ENCODE measurements at places on chromosomes 11 and 22.
A peak's percentile ranks its signal among the peaks of the same experiment; 100 is the strongest.

- peaks cover 39% of the 10 kb centered on the region for H3K27me3 ChIP-seq
- H3K4me3 ChIP-seq, result peak overlapping the region; percentile 74
- peak overlapping the region; percentile 63 for H3K27ac ChIP-seq
- no peaks in the 10 kb centered on the region for H3K36me3 ChIP-seq
- H3K4me1 ChIP-seq, result no peaks in the 10 kb centered on the region
These were observed 25.2 kb downstream of the FLRT1 start for GRCh38 chr11:64060861-64061444.

DNA sequence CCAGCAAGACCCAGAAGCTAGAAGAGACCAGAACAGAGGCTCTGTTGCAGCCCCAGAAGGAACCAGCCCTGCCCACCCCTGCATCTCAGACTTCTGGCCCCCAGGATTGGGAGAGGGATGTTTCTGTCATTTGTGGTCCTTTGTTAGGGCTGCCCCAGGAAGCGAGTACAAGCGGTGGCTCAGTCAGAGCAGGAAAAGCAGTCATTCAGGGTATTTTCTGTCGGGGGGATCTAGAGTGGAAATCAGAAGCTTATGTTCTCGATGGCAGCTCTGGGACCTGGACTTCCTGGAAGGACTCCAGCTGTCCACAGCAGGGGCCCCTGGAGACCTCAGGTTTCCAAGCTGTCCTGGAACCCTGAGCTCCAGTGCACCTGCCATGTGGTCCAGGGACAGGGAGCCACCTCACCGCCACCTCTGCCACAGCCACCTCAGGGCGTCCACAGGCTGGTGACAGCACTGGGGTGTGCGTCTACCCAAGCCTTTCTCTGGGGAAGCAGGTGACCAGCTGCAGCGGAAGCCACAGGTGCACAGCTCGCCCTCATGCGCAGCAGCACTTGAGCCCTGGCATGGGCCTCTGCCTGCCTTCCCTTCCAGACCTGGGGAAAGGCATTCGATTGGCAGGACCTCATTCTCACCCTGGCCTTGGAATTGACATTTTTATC lies 2.6 kb downstream of the KRTAP5-5 start:
- H3K27ac ChIP-seq, result no peak overlapping the region
- no peak overlapping the region for H3K4me3 ChIP-seq
- DNase-seq, result no peak
- H3K4me1 ChIP-seq, result no peaks in the 10 kb centered on the region
- peaks cover 25% of the 10 kb centered on the region for H3K27me3 ChIP-seq

GRCh38 chr11:27040302-27041115 lies at the start of gene BBOX1:
Gene BBOX1, plus strand, starts transcription at chr11:27040815. Its CDS starts 14,616 bp downstream, at chr11:27055431.
- H3K27me3 ChIP-seq, result no peaks in the 10 kb centered on the region
- H3K4me3 ChIP-seq, result no peak within 1 kb of the TSS
- no peak within 1 kb of the TSS for H3K27ac ChIP-seq

DNA sequence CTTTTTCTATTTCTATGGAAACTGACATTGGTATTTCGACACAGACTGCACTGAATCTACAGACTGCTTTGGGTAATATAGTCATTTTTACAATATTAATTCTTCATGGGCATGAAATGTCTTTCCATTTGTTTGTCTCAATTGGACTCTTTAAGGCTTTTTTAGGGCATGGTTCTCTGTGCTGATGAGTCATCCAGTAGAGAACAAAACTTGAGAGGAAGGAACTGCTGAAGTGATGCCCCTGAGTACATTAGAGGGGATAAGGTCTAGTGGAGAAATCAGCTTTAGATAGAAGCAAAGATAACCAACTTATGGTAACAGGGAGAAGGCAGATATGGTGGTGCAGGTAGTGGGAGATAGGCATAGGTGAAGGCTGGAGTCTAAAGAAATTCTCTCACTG lies 25.1 kb downstream of the TSG101 start:
- H3K27me3 ChIP-seq, result no peaks in the 10 kb centered on the region
- no peak overlapping the region for H3K4me3 ChIP-seq
- H3K36me3 ChIP-seq, result peaks cover 84% of the 10 kb centered on the region

GRCh38 chr11:124085997-124086846 lies 29.0 kb upstream of the VWA5A start:
- H3K4me1 ChIP-seq, result no peaks in the 10 kb centered on the region
- no peaks in the 10 kb centered on the region for H3K36me3 ChIP-seq
- DNase-seq, result peak; percentile 54
- no peaks in the 10 kb centered on the region for H3K27me3 ChIP-seq

- no peak overlapping the region for H3K4me3 ChIP-seq
- peaks cover 16% of the 10 kb centered on the region for H3K4me1 ChIP-seq
- DNase-seq, result no peak
- no peak overlapping the region for H3K27ac ChIP-seq
These were observed 12.4 kb upstream of the CCDC34 start for GRCh38 chr11:27375370-27375769.

DNA sequence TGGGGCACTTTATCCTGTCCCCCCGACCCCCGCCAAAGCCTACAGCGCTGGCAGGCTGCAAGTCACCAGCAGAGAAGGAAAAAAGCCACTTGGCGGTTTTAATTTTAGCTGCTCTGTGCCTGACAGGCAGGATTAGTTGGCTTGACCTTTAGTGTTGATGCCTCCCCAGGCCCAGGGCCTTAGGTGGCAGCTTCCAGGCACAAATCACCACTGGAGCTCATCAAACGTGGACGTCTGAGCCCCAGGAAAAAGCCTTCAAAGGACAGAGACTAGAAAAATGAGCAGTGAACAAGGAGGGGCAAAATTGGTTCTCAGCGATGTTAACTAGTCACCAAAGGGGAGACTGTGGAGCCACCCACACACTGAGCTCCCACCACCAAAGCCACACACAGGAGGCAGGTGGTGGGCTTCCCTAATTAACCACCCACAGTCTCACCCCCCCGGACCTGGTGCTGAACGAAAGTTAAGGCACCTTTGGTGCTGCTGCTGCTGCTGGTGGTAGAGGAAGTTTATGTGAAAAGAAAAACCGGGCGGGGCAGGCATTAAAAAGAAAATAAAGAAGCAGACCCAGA lies 4.4 kb upstream of the PYGM start:
- peak overlapping the region; percentile 77 for H3K27ac ChIP-seq
- no peak for DNase-seq

GRCh38 chr11:120128392-120129119 lies 9.4 kb downstream of the TRIM29 start:
- H3K27me3 ChIP-seq, result peaks cover 58% of the 10 kb centered on the region
- no peak for DNase-seq
- H3K36me3 ChIP-seq, result no peaks in the 10 kb centered on the region
- H3K4me3 ChIP-seq, result no peak overlapping the region
- H3K27ac ChIP-seq, result no peak overlapping the region

DNA sequence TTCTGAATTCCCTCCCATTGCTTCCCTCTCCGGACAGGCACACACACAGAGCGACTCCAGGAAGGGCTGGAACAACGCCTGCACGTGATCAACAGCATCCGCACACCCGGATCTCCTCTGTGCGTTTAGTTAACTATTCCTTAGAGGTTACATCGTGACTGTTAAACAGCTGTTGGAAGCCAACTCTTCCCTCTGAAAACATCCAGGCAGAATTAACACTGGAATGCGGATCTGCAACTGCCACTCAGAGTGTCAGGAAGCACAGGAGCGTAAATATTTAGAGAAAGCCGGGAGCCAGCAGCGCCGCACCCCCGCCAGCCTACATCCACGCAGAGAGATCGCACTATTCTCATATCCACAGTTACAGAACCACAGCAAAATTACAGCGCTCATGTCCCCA lies 46.2 kb downstream of the SHANK2 start:
- no peak for DNase-seq
- no peaks in the 10 kb centered on the region for H3K36me3 ChIP-seq
- H3K27me3 ChIP-seq, result no peaks in the 10 kb centered on the region
- H3K27ac ChIP-seq, result no peak overlapping the region
- H3K4me3 ChIP-seq, result no peak overlapping the region
- H3K4me1 ChIP-seq, result no peaks in the 10 kb centered on the region

DNA sequence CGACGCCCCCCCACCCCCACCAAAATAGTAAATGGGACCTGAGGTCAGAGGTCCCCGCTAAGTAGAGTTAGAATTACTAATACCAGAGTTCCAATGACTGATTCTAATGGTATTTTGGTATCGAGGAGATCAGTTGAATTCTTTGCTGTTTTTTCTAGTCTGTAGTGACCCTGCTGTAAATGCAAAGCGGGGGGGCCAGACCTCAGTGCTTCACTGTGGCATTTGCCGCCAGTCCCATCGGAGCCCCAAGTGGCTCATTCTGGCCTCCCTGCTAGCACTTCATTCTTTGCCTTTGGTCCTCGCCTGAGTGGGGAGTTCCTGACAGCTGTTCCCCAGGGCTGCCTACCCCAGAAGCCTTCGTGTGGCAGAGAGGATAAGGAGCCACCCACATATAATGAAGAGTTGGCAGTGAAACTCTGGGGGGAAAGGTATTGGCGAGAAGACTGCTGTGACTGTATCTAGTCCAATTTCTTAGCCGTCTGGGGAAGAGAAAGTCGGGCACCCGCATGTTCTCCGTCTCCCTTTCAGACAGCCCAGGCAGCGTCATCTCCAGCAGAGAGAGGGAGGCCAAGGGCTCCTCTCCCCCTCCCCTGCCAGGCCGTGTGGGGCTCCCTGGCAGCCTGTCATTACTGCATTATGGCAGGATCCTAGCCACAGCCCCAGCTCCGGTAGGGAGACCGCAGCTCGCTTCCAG lies 19.4 kb upstream of the CABP7 start:
- H3K27me3 ChIP-seq, result peaks cover 9% of the 10 kb centered on the region
- no peak overlapping the region for H3K4me3 ChIP-seq
- peaks cover 9% of the 10 kb centered on the region for H3K36me3 ChIP-seq
- DNase-seq, result no peak

GRCh38 chr11:114416441-114416961 lies 16.0 kb downstream of the RBM7 start:
- DNase-seq, result no peak
- no peaks in the 10 kb centered on the region for H3K4me1 ChIP-seq
- peaks cover 29% of the 10 kb centered on the region for H3K36me3 ChIP-seq
- no peaks in the 10 kb centered on the region for H3K27me3 ChIP-seq
- H3K4me3 ChIP-seq, result no peak overlapping the region

GRCh38 chr11:69292221-69292648 lies 1.7 kb upstream of the MYEOV start:
- H3K4me1 ChIP-seq, result peaks cover 3% of the 10 kb centered on the region
- H3K36me3 ChIP-seq, result no peaks in the 10 kb centered on the region
- no peaks in the 10 kb centered on the region for H3K27me3 ChIP-seq
- H3K27ac ChIP-seq, result no peak overlapping the region
- peak; percentile 89 for DNase-seq
- H3K4me3 ChIP-seq, result no peak overlapping the region

DNA sequence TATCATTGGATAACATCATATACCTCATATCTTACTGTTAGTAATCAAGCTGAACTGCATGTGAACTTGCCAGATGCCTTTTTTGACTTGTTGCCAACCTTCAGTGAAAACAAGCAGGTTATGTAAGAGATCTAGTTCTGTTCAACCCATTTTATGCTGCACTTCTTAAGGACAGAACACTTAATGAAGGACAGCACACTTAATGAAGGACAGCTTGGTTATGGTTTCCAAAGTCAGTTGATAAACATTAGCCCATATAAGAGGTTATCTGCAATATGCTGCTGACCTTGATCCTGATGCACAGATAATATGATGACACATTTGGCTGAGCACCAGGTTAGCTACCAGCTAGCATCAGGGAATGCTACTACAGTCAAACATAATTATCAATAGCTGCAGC lies 358.7 kb upstream of the PDGFD start:
- H3K4me1 ChIP-seq, result no peaks in the 10 kb centered on the region
- H3K27me3 ChIP-seq, result no peaks in the 10 kb centered on the region
- no peaks in the 10 kb centered on the region for H3K36me3 ChIP-seq

GRCh38 chr22:43205261-43205691 lies 18.3 kb upstream of the TTLL12 start:
- no peak overlapping the region for H3K4me3 ChIP-seq
- H3K36me3 ChIP-seq, result no peaks in the 10 kb centered on the region
- no peaks in the 10 kb centered on the region for H3K27me3 ChIP-seq
- no peak for DNase-seq
- no peak overlapping the region for H3K27ac ChIP-seq

GRCh38 chr11:115652094-115652493 lies 147.9 kb upstream of the CADM1 start:
- H3K27ac ChIP-seq, result no peak overlapping the region
- H3K27me3 ChIP-seq, result peaks cover 26% of the 10 kb centered on the region
- DNase-seq, result no peak
- no peak overlapping the region for H3K4me3 ChIP-seq

GRCh38 chr22:44620129-44620840 lies 81.7 kb upstream of the PRR5 start:
- no peaks in the 10 kb centered on the region for H3K27me3 ChIP-seq
- DNase-seq, result peak; percentile 91
- H3K27ac ChIP-seq, result peak overlapping the region; percentile 79
- peaks cover 4% of the 10 kb centered on the region for H3K4me1 ChIP-seq

DNA sequence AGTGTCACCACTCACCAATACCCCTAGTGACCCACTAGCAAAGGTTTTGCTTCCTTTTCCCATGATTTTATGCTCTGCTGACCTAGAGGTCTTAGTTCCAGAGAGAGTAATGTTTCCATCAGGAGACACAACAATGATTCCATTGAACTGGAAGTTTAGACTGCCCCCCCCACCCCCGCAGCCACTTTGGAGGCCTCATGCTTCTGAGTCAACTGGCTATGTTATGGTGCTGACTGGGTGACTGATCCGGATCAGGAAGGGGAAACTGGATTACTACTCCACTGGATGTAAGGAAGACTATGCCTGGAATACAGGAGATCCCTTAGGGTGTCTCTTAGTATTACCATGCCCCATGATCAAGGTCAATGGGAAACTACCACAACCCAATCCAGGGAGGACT lies 633.6 kb downstream of the OPCML start:
- no peaks in the 10 kb centered on the region for H3K4me1 ChIP-seq
- no peak for DNase-seq
- no peaks in the 10 kb centered on the region for H3K27me3 ChIP-seq

DNA sequence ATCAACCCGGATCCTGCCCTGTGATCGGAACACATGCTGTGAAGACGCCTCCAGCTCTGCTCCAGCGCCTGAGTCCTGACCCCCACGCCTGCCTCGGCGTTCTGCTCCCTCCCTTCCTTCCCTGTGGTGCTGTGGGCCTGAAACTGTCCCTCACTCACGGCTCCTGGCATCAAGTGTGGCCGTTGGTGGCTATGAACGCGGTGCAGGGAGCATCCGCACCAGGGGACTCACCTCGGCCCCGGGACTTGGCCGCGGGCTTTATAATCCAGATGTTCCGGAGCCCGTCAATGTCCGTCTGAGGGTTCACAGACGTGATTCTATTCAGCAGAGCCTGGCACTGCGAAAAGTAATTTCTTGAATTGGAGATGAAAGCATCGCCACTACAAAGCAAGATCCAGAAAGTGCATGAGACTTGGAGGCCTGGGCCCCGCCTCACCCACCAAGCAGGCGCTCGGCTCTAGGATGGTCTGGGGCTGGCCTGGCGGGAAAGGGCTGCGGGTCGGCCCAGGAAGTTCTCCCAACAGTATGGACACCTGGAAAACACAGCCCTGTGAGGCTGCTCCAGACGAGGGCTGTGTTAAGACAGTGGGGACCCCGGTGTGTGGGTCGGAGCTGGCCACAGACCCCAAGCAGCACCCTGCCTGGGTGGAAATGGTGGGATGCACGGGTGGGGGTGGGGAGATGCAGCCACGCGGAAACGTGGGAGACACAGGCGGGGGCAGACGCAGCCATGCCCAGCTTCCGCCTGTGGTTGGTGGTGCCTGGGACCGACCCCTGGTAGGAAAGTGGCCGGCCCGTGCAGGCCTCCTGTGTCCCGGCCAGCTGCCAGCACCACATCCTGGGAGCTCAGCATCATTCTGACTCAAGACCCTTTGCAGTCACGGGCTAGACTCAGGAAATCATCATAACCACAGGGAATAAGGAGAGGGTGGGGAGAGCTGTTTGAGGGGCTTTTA lies 21.8 kb upstream of the IL17REL start:
- no peaks in the 10 kb centered on the region for H3K4me1 ChIP-seq
- H3K4me3 ChIP-seq, result no peak overlapping the region
- H3K27ac ChIP-seq, result no peak overlapping the region
- DNase-seq, result no peak
- peaks cover 13% of the 10 kb centered on the region for H3K27me3 ChIP-seq

All from endodermal cell (in vitro differentiated cells).